Ovary (tissue), 10 donors: ENCODE measurements at places on chromosomes 7 and 10. TPM values are rescaled to one million over a fixed set of nuclear protein-coding genes. Genes with fewer than 3 reads are reported as not detected.

The SSBP1 gene
- 83.2 TPM for total RNA-seq

The HHEX gene
- total RNA-seq = 4.1 TPM

The TET1 gene
- 2.9 TPM for total RNA-seq

The HPS1 gene
- total RNA-seq = 47.2 TPM

The MUC3A gene
- total RNA-seq = 0.72 TPM

The WNT8B gene
- total RNA-seq = not detected

The PROSER2 gene
- total RNA-seq = 13.4 TPM

The CFAP43 gene
- 2.6 TPM for total RNA-seq

The GRID1 gene
- total RNA-seq = 1.8 TPM

The CYP3A4 gene
- total RNA-seq = 0.69 TPM

The ABCB4 gene
- 0.43 TPM for total RNA-seq

The LBX1 gene
- total RNA-seq = not detected

The TRA2A gene
- total RNA-seq = 81.7 TPM

The TMEM60 gene
- 12.3 TPM for total RNA-seq

The GIMAP7 gene
- total RNA-seq = 9.1 TPM
